ENCODE measurements at places on chromosomes 2 and 18.

DNA sequence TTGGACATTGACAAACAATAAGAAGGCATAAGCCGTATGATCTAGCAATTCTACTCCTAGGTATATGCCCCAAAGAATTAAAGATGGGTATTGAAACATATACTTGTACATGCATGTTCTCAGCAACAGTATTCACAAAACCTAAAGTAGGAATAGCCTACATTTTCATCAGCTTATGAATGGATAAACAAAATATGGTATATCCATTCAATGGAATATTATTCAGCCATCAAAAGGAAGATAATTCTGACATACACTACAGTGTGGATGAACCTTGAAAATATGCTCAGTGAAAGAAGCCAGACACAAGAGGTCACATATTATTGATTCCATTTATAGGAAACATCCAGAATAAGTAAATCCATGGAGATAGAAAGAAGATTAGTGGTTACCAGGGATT, 56.0 kb downstream of the CELF4 start:
- no peak for DNase-seq

GRCh38 chr2:134911400-134911785, 7.2 kb upstream of the CCNT2 start:
- DNase-seq, result no peak

GRCh38 chr18:31241900-31242409, 76.0 kb upstream of the DSG1 start:
- DNase-seq, result no peak

GRCh38 chr2:150575861-150576260, 88.4 kb upstream of the RND3 start:
- DNase-seq, result no peak

GRCh38 chr2:127679680-127680361, 4.5 kb upstream of the LIMS2 start:
- DNase-seq, result no peak

DNA sequence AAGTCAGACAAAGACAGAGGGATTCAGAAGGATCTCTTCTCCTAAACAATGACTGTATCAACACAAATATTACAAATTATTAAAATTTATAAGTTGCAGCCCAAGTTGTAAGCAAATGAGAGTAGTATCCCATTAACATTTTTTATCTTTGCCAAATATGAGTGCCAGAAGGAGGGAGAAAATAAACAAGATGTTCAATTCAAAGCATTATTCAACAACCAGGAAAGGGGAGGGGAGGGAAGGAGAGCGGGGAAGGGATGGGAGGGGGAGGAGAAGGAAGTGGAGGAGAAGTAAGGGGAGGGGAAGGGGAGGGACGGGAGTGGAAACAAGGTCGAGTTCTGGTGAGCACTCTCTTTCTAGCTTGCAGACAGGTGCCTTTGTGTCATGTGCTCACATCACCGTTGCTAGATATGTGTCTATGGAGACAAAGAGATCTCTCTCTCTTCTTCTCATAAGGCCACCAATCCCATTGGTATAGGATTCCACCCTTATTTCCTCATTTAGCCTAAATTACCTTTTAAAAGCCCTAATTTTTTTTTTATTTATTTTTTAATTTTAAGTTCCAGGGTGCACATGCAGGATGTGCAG, 679.6 kb upstream of the CHAC2 start:
- DNase-seq, result no peak

DNA sequence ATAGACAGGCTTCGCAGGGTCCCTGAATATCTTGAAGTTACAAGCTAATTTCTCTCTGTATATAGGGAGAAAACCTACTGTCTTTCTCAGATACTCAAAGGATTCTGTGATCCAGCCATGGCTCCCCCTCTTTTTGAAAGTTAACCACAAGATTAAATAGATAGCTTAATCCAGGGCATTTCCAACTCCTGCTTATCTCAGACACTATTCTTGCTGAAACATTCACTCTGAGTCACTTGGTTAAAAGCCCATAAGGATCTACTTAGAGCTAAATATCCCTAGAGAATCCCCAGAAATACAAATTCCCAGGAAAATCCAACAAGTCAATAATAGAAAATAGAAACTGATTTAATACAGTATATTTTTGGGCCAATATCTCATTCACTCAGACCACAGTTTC, 179.1 kb upstream of the LYPD1 start:
- no peak for DNase-seq

DNA sequence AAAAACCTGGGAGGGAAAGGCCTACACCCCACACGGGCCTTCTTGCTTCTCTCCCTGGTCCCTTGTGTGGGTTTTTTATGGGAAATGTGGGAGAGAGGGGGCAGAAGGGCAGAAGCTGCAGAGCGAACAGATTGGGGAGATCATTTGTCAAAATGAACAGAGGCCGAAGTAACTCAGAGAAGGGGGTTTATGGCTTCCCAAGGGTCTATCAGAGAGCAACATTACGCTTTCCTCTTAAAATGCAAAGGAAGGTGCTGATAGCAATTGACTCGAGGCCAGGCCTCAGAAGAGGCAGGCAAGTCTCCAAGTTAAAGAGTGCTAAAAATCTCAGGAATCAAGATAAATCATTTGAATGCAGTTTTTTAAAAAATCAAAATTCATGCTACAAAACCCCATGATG, 101.5 kb downstream of the SGPP2 start:
- DNase-seq, result no peak

- no peak for DNase-seq
Measured at GRCh38 chr18:77366720-77367641, 117.3 kb downstream of the GALR1 start.

DNA sequence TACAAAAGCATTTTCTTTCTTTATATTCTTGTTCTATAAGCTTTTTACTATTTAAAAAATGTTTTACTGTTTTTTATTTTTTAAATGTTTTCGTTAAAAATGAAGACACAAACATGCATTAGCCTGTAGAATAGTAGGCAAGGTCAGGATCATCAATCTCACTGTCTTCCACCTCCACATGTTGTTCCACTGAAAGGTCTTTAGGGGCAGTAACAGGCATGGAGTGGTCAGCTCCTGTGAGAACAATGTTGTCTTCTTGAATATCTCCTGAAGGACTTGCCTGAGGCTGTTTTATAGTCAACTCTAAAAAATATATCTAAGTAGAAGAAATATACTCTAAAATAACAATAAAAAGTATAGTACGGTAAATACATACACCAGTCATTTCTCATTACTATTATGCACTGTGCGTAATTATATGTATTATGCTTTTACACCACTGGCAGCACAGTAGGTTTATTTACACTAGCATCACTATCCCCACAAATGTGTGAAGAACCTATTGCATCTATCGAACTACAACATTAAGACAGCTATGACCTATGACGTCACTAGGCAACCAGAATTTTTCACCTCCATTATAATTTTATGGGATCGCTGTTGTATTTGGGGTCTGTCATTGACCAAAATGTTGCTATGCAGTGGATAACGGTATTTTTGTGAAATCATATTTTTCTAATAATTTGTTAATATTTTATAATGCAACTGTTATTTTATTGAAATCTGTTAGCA, 764.3 kb downstream of the METTL4 start:
- DNase-seq, result no peak

DNA sequence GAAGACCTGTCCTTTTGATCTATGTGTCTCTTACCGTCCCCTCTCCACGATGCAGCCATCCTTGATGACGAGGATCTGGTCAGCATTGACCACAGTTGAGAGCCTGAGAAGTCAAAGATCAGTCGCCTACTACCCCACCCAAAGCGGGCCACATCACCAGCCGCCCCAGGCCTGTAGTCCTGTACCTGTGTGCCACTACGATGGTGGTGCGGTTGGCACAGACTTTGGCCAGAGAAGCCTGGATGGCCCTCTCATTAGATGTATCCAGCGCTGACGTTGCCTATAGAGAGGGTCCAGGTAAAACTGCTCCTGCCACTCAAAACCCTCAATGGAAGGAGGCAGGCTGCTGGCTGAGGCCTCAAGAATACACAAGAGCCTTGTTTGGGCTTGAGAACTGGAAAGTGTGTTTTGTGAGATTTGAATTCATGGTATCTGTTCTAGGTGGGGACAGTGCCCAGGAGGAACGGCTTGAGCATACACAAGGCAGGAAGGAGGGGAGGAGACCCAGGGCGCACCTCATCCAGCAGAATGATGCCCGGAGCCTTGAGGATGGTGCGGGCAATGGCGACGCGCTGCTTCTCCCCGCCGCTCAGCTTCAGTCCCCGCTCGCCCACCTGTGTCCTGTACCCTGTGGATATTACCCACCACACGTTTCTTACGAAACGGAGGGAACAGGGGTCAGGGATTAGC, 3.8 kb downstream of the ZFAND2B start:
- DNase-seq, result no peak

DNA sequence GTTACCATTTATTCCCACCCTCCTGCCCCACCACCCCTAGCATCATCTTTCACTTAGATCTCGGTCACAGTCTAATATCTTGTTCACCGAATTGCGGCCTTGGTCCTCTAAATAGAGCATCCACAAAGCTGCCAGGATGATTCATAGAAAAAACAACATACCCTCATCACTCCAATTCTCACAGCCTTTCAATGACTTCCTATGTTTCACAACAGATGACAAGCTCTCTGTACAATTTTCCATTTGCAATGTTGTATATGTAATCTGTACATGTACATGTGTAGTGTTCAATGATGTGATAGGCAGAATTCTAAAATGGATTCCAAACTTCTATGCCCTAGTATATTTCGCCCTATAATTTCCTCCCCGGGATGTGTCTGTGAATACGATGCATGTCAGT, 675.6 kb upstream of the CELF4 start:
- no peak for DNase-seq

GRCh38 chr2:168328421-168328820, 81.0 kb upstream of the STK39 start:
- no peak for DNase-seq

GRCh38 chr2:239829326-239829725, 195.8 kb downstream of the NDUFA10 start:
- no peak for DNase-seq

- DNase-seq, result no peak
Measured at GRCh38 chr2:239196474-239197021, 204.3 kb downstream of the HDAC4 start.

- no peak for DNase-seq
Measured at GRCh38 chr18:55534547-55534946, 53.4 kb downstream of the TCF4 start.

DNA sequence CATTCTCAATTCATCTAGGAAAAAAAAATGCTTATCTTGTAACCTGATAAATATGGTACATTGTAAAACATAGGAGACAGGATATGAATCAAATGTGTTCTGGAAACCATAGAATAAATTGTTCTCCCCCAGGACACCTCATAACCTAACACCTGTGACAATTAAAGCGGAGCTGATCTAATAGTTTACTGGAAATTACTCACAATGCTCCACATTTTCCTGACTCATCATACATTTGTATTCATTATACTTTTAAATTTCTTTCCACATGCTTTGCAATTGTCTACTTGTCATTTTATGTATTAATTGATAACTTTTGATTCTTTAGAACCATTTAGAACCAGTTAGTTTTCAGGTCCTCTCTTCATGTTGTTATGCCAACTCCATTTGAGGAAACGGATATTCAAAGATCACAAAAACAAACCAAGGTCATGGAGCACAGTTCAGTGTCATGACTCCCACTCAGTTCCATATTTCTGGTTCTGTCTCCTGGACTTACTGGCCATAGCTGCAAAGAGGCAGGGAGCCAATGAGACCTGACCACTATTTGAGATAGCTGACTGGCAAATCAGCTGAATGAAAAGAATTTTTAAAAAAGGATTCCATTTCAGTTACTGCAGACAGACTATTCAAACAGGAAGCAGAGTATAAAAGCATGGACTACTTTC, 128.5 kb downstream of the CALCRL start:
- no peak for DNase-seq

- DNase-seq, result no peak
Measured at GRCh38 chr18:39025531-39025930, 1459.9 kb upstream of the CELF4 start.

DNA sequence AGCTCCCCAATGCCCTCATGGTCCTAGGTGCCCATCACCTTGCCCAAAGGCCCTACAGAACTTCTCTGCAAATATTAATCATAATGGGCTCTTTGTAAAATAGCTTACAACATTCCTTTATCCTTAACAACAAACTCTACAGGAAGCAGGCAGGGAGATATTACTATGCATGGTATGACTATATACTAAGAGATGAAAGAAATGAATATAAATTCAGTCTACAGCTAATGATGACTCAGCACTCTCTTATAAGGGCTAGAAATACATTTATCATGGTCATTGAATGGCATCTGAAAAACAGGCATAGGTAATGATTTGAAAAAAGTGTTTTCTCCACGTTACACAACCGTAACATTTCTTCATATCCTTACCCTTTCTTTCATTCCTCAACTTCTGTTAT, 254.8 kb upstream of the DSEL start:
- no peak for DNase-seq

DNA sequence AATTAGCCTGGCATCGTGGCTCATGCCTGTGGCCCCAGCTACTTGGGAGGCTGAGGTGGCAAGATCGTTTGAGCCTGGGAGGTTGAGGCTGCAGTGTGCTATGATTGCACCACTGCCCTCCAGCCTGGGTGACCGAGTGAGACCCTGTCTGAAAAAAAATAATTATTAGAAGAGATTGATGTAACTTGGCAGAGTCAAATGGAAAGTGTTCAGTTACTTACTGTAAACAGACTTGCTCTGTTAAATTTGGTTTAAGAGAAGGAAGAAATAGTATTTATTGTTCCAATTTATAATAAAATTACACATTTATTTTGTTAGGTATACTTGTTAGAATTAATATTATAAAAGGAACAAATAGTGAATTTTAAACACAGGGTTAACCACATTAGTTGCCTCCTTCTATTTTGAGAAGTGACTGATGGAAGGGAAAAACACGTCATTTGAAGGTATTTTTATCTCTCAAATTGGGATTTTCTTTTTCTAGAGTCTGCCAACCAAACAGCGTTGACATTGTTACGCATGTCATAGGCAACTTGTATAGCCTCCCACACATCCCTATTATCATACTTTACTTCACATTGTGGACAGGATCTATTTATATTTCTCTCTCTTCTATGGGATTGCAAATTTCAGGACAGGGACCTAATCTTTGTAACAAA, 118.8 kb upstream of the B3GNT2 start:
- DNase-seq, result no peak

DNA sequence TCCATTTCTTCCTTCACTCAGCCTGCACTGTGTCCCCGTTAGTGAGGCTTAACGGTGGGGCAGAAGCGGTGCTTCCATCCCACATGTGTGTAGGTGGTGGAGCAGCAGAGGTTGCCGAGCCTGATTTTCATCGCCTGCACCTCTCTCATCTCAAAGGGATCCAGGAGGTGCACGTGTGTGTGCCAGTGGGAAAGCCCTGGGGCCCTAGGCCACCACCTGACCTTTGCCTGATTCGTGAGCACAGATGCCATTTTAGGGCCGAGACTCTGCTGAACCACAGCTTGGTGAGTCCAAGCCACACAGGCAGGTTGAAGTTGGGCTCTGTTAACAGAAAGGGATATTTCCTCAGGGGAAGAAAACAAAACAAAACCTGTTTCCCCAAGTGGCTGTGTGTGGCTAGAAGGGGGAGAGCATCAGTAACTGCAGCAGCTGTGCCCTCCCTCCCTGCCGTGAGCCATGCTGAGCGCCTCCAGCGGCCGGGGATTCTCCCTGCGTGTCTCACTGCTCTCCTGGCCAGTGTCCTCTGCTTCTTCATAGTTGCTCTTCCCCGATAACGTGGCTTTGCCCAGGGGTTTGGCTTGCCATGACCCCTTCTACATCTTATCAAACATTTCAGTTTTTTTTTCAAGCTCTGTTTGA, 81.5 kb downstream of the MAPRE2 start:
- DNase-seq, result no peak
